HCT116 (cell line): ENCODE measurements at places on chromosomes 12 and 14. TPM values are rescaled to one million over a fixed set of nuclear protein-coding genes. Genes with fewer than 3 reads are reported as not detected.

Gene COX6A1
- 464 TPM for total RNA-seq

Gene SOAT2
- total RNA-seq = 0.17 TPM

Gene SLC6A12
- 0.64 TPM for total RNA-seq

DNA sequence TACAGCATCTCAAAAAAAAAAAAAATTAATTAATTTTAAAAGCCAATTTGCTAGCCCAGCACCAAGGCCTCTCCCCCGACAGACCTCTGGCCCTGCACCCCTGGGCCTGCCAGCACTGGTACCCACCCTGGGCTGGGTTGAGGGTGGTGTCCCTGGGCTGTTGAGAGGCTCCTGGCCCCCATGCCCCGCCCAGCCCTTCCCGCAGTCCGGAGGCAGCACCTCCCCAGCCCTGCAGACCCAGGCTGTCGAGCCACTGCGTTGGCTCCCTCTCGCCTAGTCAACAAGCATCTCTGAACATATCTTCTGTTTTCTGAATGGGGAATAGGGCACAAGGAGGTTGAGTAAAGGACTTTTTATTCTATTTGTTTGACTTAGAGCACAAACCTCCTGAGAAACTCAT is 87.1 kb downstream of the FBXL14 start:
- DNase-seq = no peak
- no peak overlapping the region for H3K27ac ChIP-seq
- no peaks in the 10 kb centered on the region for H3K36me3 ChIP-seq
- no peaks in the 10 kb centered on the region for H3K4me1 ChIP-seq
- no peaks in the 10 kb centered on the region for H3K27me3 ChIP-seq

DNA sequence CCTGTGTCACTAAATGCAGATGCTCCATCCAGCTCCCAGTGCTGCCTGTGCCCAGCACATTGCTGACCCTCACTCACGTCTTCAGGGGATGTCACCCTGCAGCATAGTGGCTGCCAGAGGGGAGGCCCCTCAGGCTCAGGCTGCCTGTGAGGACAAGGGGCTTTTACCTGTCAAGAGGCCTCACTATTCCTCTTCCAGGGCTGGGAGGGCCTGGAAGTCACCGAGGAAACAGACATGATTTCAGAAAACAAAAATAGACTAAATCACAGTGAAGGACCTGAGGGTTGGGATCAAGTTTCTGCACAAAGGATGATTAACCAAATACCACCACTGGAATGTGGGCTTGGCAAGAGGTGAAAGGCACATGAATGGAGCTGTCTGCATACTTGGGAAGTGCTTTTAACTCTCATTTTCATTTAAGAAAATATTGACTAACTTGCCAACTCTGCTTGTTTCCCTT is 1202.3 kb downstream of the BCL11B start:
- H3K27me3 ChIP-seq = no peaks in the 10 kb centered on the region
- DNase-seq = no peak
- H3K4me3 ChIP-seq = no peak overlapping the region
- H3K27ac ChIP-seq = no peak overlapping the region
- H3K4me1 ChIP-seq = no peaks in the 10 kb centered on the region
- H3K36me3 ChIP-seq = no peaks in the 10 kb centered on the region

GRCh38 chr14:79680087-79680486 is 531.2 kb downstream of the DIO2 start:
- no peaks in the 10 kb centered on the region for H3K27me3 ChIP-seq
- H3K4me1 ChIP-seq = no peaks in the 10 kb centered on the region
- H3K36me3 ChIP-seq = no peaks in the 10 kb centered on the region

DNA sequence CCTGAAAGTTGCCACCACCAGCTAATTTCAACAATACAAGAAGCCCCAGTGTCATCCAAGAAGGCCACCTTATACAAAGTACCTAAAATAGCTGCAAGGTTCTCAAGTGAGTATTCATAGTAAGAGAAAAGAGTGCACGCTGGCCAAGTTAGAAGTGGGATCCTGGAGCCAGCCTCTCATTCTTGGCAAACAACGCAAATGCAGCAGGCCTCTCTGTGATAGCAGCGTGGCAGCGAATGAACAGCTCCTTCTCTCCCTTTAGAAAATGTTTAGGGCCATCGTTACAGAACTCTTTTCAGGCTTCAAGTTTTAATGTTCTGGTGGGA is 78.0 kb upstream of the IFNG-AS1 start:
- no peak for DNase-seq
- no peaks in the 10 kb centered on the region for H3K27me3 ChIP-seq
- H3K36me3 ChIP-seq = no peaks in the 10 kb centered on the region

GRCh38 chr12:131962069-131962468 is 12.3 kb downstream of the EP400 start:
- no peak overlapping the region for H3K4me3 ChIP-seq
- peaks cover 6% of the 10 kb centered on the region; the same call in 1 of the 2 replicates for H3K36me3 ChIP-seq
- no peak for DNase-seq
- H3K4me1 ChIP-seq = peaks cover under 1% of the 10 kb centered on the region; the same call in 1 of the 2 replicates
- H3K27ac ChIP-seq = no peak overlapping the region

GRCh38 chr12:102816816-102817434 is 100.1 kb downstream of the PAH start:
- H3K27me3 ChIP-seq = peaks cover 6% of the 10 kb centered on the region; the same call in 1 of the 2 replicates
- H3K4me3 ChIP-seq = no peak overlapping the region
- peaks cover 6% of the 10 kb centered on the region; the same call in 1 of the 2 replicates for H3K4me1 ChIP-seq
- H3K27ac ChIP-seq = no peak overlapping the region
- H3K36me3 ChIP-seq = no peaks in the 10 kb centered on the region
- DNase-seq = peak; percentile 18

DNA sequence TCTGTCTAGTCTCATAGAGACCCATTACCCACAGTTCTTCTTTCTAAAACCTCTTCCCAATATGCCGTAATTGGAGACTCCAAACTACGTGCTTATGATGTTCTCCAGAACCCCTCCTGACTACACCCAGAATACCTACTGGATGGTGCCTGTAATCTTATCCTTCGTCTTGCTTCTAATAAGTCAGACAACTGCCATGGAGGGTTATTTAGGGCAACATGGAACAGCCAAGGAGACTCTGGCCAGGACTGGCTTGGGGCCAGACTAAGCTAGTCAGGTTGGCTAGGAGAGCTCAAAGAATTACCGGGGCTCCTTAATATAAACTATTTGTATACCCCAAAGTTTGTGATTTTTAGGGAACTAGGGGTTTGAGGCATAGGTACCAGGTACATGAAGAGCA is 6.8 kb downstream of the PFKM start:
- no peak overlapping the region for H3K4me3 ChIP-seq
- DNase-seq = no peak
- peaks cover 61% of the 10 kb centered on the region for H3K36me3 ChIP-seq
- H3K27ac ChIP-seq = no peak overlapping the region
- H3K4me1 ChIP-seq = no peaks in the 10 kb centered on the region

DNA sequence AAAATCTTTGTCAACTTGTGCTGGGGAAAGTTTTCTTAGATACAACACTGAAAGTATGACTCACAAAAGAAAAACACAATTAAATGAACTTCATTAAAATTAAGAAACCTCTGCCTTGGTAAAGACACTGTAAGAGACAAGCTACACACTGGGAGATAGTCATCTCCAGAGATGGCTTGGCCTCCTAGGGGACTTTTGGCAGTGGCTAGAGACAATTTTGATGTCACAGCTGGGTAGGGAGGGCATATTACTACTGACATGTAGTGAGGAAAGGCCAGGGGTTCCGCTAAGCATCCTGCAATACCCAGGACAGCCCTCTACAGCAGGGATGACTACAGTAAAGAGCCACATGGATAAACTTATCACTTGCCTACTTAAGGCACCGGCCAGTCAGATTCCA is 8.7 kb upstream of the RNASE4 start:
- H3K4me3 ChIP-seq = no peak overlapping the region
- DNase-seq = no peak
- no peaks in the 10 kb centered on the region for H3K36me3 ChIP-seq
- peaks cover 13% of the 10 kb centered on the region for H3K4me1 ChIP-seq
- H3K27me3 ChIP-seq = no peaks in the 10 kb centered on the region

DNA sequence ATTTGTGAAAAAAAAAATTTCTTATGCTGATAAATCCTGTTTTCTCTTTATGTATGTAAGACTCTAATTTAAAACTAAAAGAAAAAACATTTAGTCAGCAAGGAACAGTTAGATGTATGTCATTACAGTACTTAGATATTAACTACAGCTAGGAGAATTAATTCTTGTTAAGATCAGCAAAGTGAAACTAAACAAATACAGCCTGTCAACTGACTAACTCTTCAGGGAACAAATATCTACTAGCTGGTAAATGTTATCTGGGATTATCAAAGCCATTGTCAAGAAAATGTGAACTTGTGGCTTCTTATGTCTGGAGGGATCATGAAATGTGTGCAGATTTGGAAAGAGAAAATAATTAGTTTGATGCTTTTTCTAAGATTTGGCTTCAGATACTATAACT is 27.5 kb downstream of the MGAT4C start:
- H3K27me3 ChIP-seq = no peaks in the 10 kb centered on the region
- no peak overlapping the region for H3K27ac ChIP-seq
- H3K36me3 ChIP-seq = no peaks in the 10 kb centered on the region
- no peak for DNase-seq
- no peak overlapping the region for H3K4me3 ChIP-seq
- peaks cover 23% of the 10 kb centered on the region for H3K4me1 ChIP-seq
